ENCODE measurements at places on chromosomes 4 and X. TPM values are rescaled to one million over a fixed set of nuclear protein-coding genes. Genes with fewer than 3 reads are reported as not detected.

The UGT2B7 gene
- not detected for total RNA-seq

The F11 gene
- not detected for total RNA-seq

The NAT8L gene
- not detected for total RNA-seq

The GLRA3 gene
- total RNA-seq = not detected

The GLRB gene
- not detected for total RNA-seq

The POF1B gene
- not detected for total RNA-seq

The CENPI gene
- total RNA-seq = 39.6 TPM

The LINC00632 gene
- total RNA-seq = 0.31 TPM

The LDB2 gene
- total RNA-seq = not detected

The KLHL34 gene
- 0.34 TPM for total RNA-seq

The USO1 gene
- total RNA-seq = 37.5 TPM

The HSD17B10 gene
- 106 TPM for total RNA-seq

The APBB2 gene
- total RNA-seq = 0.53 TPM

The KIAA1210 gene
- not detected for total RNA-seq

The TRO gene
- 0.87 TPM for total RNA-seq

Data from activated CD8-positive, alpha-beta T cell treated with anti-CD3 and anti-CD28 coated beads, Interleukin-2, amount 10 ng/mL, durations not matched to agents 7 days and 5 days (primary cell).